ENCODE measurements at places on chromosomes 11 and 22.

DNA sequence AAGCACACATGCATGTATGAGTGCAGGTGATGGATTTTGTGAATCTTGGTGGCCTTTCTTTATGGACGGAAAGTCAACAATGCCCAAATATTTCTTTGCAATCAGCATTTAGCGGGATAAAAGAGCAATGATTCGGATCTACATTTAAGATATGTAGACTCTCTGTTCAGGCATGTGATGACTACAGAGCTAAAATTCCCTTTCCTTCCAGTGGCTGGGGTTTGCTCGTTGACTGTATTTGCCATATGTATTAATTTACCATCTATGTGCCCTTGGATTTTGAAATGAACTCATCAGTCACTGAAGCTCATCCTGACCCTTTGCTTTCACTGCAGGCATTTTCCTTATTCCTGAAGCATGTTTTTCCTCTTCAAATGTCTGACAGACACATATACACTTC is 13.6 kb downstream of the BLID start:
- no peak for DNase-seq

DNA sequence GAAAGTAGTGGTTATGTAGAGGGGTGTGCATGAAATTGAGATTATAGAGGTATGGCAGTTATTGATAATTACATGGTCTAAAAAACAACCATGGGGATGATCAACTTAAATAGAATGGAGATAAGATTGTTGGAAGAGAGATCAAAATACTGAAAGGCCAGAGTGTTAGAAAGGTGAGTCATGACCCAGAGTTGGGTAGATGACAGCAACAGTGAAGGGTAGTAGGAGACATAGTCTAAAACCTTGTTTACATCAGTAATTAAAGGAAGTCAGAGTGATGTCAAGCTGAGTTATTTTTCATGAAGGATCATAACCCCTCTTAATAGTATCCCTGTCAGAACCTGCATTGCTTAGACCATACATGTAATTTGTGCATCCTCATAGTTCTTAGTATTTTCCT is 110.9 kb downstream of the ELP4 start:
- no peak for DNase-seq

DNA sequence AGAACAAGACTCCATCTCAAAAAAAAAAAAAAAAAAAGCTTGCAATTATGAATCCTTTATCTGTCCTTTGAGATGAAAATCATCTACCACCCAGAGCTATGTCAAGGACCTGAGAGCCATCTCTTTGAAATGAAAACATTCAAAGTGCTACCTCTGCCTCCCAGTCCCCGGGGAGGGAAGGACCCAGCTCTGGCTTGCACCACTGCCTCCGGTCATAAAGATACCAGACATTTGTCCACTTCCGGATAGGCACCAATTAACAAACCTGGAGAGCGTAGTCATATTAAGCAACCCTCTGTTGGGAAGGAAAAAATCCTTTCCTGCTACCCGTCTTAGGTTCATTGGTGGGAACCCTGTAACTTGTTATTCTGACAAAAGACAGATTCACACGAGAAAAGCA is 98.6 kb downstream of the ARHGAP8 start:
- DNase-seq = no peak

DNA sequence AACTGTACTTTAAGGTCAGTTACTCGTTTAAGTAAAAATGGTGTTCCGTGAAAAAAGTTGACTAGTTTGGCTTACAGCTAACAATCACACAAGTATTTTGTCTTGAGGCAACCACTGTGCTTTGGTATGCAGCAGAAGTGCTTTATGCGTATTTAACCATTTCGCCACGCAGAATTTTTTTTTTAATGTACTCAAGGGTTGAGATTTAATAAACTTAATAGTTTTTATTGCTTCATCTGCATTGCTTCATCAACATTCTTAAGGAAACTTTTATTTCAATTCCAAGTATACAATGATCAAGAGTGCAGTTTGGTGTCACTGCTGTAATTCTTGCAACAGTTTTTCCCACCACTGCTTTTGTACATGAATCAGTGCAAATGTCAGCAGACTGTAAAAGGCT is 66.4 kb downstream of the ZNRF3 start:
- DNase-seq = no peak

- no peak for DNase-seq
These were observed 14.0 kb upstream of the NECTIN1 start for GRCh38 chr11:119743006-119743405.

GRCh38 chr11:114291842-114292680 is 4.1 kb upstream of the NNMT start:
- DNase-seq = no peak

- no peak for DNase-seq
These were observed 134.0 kb upstream of the SORL1-AS1 start for GRCh38 chr11:121586750-121587149.

DNA sequence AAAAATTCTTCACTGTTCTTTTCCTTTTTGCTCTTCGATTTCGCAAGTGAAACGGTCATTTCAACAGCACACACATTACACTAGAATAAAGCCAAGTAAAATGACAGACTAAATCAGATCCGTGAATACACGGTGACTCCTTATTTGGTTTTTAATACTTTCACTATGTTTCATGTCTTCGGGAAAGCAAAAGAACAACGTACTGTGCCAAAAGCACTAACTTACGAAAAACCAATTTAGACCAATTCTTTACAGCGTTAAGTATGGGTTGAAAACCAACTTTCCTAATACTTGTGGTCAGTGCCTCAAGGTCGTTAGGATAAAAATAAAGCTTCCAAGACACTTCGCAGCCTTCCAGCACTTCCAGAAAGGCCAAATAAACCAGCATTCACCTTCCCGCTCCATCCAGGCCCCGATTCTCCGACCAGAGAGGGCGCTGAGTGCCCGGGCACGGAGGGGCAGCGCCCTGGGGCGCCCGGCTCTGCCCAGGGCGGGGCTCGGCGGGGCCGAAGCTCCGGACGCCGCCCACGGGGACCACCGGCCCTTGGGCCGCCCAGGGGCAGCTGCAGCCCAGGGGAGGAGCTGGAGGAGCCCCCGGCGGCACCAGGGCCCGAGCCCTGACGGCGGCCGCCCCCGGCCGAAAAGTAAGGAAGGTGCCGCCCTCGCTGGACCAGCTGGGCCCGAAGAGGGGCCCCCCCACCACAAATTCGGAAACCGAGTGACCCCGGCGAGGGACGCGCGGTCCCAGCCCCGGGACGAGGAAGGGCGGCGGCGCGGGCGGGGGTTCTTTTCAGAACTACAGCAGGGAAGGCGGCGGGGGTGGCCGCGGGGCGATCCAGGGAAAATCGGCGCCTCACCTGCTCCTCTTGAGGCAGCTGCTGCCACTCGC is 499 bp downstream of the ATL3 start:
- DNase-seq = no peak

GRCh38 chr11:11817957-11818356 is 23.8 kb upstream of the USP47 start:
- DNase-seq = no peak

DNA sequence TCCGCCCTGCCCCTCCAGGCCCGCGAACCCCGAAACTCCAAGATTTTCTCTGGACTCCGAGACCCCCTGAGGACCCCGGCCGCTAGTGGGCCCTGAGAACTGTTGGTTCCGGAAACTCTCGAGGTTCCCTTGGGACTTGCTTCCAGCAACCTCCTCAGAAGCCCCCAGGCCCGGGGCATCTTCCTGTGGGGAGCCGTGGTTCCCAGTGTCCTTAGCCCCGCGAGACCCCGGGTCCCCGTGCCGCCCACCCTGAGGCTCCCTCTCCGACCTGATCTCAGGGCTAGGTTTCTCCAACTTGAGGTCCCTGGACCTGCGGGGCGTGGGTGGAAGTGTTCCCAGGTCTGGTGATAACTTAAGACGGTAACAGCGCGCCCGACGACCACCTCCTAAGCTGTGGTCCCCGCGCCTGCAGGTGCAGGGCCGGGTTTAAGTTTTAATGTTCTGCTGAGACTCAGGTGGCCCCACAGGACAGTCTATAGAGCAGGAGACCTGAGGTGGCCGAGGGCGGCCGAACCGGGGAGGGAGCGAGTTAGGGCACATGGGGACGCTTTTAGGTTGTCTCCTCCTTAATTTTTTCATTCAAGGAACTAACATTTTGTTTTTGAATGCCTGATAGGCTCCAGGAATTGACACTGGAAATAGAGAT is 720 bp downstream of the FAM118A start:
- no peak for DNase-seq

GRCh38 chr11:91194546-91194945 is 971.7 kb upstream of the CHORDC1 start:
- DNase-seq = no peak

DNA sequence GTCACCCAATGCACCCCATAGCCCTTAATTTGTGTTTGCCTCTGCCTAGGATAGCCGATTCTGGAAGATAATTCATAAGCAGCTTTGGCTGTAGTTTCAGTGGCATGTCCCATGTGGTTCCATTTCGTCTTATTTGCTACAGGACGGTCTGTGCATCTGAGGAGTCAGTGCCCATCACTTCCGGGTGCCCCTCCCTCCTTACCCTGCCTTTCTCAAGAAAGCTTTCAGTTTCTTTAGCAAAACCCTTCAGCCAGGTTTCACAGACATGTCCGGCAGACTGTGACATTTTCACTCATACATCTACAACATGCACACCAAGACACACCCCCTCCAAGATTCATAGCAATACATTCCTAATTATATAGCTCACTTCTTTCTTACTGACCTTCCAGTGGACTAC is 14.3 kb downstream of the TP53AIP1 start:
- no peak for DNase-seq

GRCh38 chr22:43293259-43293654 is 49.9 kb downstream of the SCUBE1 start:
- no peak for DNase-seq

- DNase-seq = no peak
These were observed 418.8 kb downstream of the DYNC2H1 start for GRCh38 chr11:103528046-103528445.

- DNase-seq = no peak
These were observed 9.9 kb upstream of the EIF4G2 start for GRCh38 chr11:10818594-10818993.

- peak; percentile 88 for DNase-seq
These were observed at the start of gene NDUFC2 for GRCh38 chr11:78079232-78080083. Gene NDUFC2, minus strand, starts transcription at chr11:78079862. Its CDS starts 118 bp downstream, at chr11:78079744.

GRCh38 chr11:26204839-26205238 is 127.1 kb upstream of the ANO3 start:
- no peak for DNase-seq

DNA sequence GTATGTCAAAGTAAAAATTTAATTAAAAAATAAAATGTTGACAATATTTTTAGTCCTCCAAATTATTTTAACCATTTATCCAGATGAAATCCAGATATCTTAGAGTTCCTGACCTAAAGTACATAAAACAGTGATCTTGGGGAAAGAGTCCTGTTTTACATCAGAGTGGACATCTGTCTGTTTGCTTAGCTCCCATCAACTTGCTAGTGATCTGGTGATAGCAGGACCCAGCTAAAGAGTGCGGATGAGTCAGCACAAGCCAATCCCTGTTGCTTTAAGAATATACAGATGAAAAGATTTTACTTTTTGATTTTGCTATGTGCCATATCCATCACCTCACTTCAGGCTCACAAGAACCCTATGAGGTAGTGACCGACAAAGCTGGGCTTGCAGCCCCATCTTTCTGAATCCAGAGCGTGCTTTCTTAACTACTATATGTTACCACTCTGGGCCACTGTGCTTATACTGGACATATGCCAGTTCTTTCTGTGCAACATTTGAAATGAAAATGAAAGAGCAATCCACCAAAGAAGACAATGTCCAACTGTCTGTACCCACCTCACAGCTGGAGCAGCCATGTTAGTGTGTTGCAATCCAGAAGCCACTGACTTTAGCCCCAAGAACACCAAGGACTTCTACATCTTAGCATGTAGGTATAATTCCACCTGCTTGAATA is 167.6 kb upstream of the SESN3 start:
- peak; percentile 98 for DNase-seq

- no peak for DNase-seq
These were observed 564.8 kb downstream of the MIAT start for GRCh38 chr22:27222178-27222577.

- DNase-seq = no peak
These were observed 29.0 kb upstream of the KCNQ1OT1 start for GRCh38 chr11:2728663-2729332.

- DNase-seq = no peak
These were observed 7.2 kb downstream of the RAB36 start for GRCh38 chr22:23152238-23153114.

DNA sequence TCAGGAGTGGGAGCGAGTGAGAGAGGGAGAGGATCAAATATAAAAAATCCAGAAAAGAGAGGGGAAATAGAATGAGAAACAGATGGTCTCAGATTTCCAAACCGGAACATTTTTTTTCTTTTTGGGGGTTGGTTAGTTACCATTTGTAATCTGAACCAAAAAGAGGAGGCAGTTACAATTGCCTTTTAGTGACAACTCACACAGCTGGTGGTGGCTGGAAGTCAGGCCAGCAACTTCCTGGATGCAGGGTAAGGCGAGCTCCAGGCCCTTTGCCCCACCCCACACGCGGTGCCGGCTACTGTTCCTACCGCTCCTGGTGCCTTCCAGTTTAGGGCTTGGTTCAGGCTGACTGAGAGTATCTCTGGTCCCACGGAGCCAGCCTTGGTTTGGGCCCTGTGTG is 21.0 kb upstream of the UBASH3B start:
- no peak for DNase-seq

DNA sequence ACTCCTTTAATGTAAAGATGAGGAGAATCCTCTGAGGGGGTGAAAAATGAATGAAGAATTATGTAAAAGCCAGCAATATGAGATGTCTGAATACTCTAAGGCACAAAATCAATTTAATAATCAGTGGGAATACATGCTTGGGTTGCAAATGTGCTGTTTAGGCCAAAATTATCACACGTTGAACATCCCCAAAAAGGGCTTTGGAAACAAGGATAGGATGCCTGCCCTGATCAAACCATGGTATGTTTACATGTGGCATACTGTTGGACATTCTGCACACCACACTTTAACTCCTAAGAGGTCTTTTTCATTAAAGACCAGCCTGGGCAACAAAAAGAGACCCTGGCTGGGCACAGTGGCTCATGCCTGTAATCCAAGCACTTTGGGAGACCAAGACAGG is 26.3 kb downstream of the F2 start:
- DNase-seq = no peak

DNA sequence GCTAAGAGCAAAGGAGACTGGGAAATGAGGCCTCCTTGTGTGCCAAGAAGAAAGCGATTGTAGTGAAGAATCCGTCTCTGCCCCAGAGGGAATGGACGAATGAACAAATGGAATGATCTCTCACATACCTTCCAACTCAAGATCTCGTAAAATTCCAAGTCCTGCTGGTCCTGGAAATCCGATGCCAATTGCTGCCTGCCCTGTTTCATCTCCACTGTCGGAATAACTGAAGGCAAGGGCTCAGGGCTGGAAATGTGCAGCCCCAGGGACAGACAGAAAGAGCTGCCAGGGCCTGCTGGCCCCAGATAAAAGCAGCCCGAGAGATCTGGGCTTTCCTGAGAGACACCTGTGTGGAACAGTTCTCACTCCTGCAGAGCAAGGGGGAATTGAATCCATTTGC is 120.9 kb downstream of the MN1 start:
- no peak for DNase-seq

GRCh38 chr11:125300791-125301218 is 136.3 kb downstream of the PKNOX2 start:
- DNase-seq = no peak

GRCh38 chr11:91796999-91797398 is 427.6 kb upstream of the FAT3 start:
- DNase-seq = no peak
